Amygdala (tissue), 56 donors: ENCODE measurements at places on chromosomes 12 and 14.

GRCh38 chr14:68790644-68791077, 2.2 kb downstream of the ZFP36L1 start:
- no peak for DNase-seq

DNA sequence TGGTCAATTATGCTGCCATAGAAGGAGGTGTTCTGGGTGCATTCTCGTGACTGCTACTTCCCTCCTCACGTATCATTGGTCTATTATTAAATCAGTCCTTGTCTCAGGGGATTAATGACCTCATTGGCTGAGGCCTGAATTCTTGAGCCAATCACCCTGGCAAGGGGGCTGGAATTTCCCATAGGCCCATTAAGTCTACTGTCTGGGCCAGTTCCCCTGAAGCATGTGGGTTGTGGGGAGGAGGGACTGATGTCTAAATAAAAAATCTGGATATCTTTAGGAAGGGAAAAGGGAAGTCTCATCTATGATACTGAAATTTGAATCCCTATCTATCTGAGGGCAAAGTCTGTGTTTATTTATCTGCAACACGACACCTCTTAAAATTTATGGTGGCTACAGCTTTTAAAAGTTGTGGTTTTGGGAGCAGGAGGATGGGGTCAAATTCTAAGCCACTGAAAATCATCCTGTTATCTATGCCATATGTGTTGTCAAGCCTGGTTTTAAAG, 71.9 kb downstream of the DYRK2 start:
- no peak for DNase-seq

DNA sequence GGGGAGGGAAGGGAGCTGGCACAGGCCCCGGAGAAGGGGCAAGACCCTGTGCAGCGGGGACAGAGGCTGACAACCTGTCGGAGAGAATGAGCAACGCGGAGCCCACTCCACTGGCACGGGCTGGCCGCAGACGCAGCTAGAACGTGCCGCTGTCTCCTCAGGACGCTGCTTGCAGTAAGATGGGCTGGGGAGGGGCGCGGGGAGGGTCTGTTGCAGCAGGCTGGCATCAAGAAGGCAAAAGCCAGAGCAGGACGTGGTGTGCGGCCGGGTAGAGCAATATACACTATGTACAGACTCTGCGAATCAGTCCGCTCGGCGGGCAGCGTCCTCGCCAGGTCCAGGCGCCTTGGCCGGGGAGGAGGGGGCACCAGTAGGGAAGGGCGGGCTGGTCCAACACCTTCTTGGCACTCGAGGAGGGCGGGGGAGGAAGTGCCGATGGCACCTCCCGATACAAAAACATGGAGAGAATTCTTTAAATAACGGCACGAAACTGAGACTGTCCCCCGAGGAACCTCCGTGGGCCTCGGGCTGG, 19.8 kb downstream of the RAB35 start:
- DNase-seq = no peak

DNA sequence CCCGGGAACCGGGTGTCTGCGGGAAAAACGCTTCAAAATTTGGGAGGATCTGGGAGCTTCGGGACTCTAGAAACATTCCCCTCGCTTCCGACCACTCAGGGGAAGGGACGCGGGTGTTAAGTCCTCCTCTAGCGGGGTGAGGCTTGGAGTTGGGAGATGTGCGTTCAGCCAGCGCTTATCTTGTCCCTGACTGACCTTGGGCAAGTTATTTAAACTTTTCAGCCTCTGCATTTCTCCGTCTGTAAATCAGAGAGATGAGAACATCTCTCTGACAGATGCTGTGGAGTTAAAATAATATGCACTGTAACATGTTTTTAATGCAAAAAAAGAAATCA, 76.9 kb upstream of the ANO4 start:
- DNase-seq = no peak
